ENCODE measurements at places on chromosomes 12 and 14.
A peak's percentile ranks its signal among the peaks of the same experiment; 100 is the strongest.

- no peak for DNase-seq
These were observed 91.8 kb downstream of the SLC41A2 start for GRCh38 chr12:104866291-104866690.

GRCh38 chr12:67633708-67634107 is 14.8 kb upstream of the DYRK2 start:
- no peak for DNase-seq

GRCh38 chr12:34605955-34606748 is 583.9 kb downstream of the ALG10 start:
- no peak for DNase-seq

DNA sequence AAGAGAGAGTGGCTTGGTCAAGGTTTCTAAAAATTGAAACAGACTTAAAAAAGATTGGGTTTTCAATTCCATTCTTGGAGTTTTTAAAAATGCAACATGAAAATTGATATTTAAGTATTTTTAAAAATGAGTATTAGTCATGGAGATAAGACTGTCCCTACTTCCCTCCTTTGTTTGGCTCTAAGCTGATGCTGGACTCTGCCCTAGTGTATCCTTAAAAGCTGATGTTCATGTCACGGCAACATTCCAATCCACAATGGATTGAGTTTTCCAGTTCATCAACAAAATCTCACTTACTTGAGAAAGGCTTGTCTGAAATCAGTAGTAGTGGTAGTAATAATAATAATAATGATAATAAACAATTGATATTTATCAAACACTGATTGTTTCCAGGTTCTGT is 119.0 kb upstream of the SLC38A2 start:
- no peak for DNase-seq

- DNase-seq = peak; percentile 26
These were observed 6.7 kb downstream of the FOXN4 start for GRCh38 chr12:109302358-109302757.

GRCh38 chr12:6959805-6960592 is 8.8 kb downstream of the PTPN6 start:
- DNase-seq = no peak

- no peak for DNase-seq
These were observed 39.6 kb downstream of the WIF1 start for GRCh38 chr12:65081496-65081895.

GRCh38 chr14:75449036-75449435 is 21.2 kb downstream of the JDP2 start:
- DNase-seq = no peak

- no peak for DNase-seq
These were observed 53.7 kb downstream of the SERPINA10 start for GRCh38 chr14:94239406-94239805.

DNA sequence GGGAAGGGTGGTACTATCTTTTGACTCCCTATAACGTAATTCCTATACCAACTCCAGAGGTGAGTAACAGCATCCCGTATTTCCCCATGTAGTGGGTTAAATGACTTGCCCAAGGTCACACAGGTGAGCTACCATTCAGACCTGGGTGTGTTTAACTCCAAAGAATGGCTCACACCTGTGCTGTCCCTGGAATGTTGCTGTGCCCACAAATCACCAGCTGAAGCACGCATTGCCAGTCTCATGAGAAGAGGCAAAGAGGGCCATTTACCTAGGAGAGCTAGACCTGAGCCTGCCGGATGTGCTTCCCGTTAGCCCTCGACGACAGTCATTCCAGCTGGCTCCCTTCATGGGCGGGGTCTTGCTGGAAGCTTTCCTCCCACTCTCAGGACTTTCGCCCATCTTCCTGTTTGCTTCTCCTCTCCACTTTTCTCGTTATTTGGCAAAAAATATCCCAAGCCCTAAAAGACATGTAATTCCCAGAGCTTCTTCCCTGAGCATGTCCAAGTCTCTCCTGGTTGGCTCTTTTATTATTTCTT is 106.6 kb upstream of the VASH1 start:
- no peak for DNase-seq

- DNase-seq = no peak
These were observed 5.7 kb upstream of the KRT75 start for GRCh38 chr12:52439845-52440244.

- no peak for DNase-seq
These were observed 61.8 kb downstream of the TECPR2 start for GRCh38 chr14:102424520-102424919.

DNA sequence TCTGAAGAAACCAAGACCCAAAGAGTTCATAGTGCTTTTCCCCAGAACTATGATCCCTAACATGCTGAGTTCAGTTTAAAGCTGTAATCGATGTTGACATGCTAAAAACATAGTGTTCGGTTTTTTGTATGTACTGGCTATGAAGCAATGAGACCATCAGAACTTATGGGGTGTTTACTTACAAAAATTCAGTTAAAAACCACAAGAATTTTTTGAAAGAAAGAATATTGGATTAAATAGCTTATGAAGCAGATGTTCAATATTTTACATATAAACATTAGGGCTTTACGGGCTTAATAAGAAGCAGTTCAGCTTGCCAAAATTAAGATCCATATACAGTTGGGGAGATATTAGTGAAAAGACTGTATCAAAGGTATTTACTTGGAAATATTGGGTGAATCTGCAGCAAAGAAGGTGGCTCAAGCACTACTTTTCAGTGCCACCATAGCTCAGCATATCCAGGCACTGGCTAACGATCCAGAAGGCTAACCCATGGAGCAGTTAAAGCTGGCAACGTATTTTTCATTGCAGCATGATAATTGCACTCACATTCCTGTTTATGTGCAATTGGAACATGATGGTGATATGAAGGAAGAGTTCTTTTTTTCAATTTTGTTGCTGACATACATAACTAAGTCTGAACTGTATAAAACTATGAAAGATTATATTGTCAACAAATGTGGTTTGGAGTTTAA is 125.9 kb downstream of the EFCAB11 start:
- DNase-seq = no peak

DNA sequence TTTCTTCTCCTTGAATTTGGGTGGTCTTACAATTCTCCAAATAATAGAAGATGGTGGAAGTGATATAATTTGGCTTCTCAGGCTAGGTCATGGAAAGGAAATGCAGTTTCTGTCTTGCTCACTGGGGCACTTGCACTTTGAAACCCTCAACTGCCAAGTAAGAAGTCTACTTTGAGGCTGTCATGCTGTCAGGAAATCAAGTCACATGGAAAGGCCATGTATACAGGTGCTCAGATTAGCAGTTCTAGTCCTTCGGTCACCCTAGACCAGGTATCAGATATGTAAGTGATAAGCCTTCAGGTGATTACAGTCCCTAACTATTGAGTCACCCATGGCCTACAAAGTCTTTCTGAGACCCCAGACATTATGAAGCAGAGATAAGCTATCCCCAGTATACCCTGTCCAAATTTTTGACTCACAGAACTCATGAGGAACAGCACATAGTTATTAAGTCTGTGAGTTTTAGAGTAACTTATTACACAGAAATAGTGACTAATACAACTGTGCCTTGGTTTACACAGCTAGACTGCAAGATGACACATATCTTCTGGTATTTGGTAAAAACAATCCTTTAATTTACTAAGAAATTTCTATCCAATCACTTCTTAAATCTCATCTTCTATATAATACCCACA is 26.3 kb upstream of the BBS10 start:
- DNase-seq = no peak

GRCh38 chr12:132623072-132623869 is 4.7 kb downstream of the P2RX2 start:
- no peak for DNase-seq

DNA sequence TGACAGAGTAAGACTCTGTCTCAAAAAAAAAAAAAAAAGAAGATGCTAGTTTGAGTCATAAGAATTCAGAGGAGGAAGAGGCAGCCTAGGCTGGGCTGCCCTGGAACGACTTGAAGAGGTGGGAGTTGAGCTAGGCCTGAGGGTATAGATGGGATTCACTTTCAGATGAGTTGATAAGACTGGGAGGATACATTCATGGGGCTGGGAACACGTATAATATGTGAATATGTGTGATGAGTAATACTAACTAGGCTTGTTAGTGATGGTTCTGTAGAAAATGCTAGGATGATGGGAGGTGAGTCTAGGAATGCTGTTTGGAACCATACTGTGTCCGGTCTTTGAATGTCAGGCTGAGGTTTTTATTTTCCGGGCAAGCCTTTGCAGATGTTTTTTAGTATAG is 9.0 kb downstream of the PLEKHA5 start:
- DNase-seq = no peak

GRCh38 chr12:52976574-52977071 is 27.7 kb downstream of the KRT18 start:
- no peak for DNase-seq

GRCh38 chr14:33676135-33676566 is 274.7 kb downstream of the EGLN3 start:
- peak; percentile 14 for DNase-seq

DNA sequence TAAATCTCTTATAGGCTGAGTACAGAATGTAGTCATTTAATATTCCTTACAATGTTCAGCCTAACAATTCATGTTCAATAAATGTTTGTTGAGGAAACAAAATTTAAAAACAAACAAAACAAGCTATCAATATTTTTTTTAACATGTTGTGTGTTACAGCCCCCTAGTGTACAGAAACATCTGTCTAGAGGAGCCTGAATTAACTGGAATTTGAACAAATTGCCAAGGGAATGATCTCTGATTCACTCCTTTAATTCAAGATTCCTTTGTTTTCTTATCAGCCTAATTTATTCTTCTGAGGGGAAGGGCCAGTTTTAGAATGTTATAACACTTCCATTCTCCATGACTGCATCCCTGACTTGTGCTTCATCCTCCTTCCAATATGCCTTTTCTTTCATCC is 127.2 kb downstream of the CMAS start:
- DNase-seq = no peak

DNA sequence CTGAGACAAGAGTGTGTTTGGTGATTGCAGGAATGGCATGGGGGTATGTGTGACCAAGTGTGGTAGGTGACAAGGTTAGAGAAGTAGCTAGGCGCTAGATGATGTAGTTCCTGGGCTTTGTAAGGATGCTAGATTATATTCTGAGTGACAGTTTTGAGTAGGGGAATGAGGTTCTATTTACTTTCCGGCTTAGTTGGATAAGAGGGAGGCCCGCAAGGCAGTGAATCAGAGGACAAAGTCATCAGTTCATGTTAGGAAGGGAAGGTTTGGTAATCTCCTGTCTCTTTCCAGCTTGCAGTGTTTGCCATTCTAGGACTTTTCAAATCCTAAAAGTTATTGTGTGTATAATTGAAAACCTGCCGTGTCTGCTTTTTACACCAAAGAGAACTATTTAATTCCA is 45.0 kb downstream of the CFAP54 start:
- peak; percentile 51 for DNase-seq

GRCh38 chr14:78524766-78525165 is 354.6 kb downstream of the NRXN3 start:
- DNase-seq = no peak

- DNase-seq = no peak
These were observed 40.1 kb downstream of the PTGER2 start for GRCh38 chr14:52354242-52354641.

DNA sequence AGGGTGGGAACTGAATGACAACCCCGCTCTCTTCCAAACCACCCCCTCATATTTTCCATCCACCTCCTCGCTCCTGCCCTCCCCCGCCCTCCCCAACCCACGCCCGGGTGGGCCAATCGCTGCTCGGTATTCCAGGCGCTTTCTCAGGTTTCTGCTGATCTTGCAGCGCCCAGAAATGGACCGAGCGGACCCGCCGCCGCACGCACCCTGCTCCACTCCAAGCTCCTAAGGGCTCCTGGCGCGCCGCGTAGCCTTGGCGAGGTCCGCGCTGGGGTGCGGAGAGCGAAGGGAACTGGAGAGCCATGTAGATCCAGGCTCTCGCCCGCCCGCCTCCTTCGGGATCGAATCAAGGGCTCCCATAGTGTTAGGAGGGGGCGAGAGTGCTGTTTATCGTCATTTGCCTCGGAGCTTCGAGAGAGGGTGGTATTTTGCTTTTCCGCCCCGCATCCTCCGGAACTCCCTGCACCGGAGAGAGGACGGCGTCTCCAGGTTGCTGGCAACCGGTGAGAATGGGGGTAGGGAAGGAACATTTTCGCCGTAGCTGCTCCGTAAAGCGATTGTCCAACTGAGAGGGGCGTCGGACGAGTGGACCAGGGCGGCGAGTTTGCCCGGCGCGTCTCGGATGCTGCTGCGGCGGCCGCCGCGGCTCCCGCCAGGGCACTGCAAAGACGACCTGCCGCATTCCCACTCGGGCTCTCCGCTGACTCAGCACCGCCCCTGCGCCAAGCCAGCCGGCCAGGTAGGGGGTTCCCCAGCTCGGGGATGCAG is at the start of gene KCNA1:
Gene KCNA1, plus strand, starts transcription at position 172 of the 768 bp plus-strand sequence. CDS start 1,474 bp downstream, outside the sequence.
- no peak for DNase-seq

DNA sequence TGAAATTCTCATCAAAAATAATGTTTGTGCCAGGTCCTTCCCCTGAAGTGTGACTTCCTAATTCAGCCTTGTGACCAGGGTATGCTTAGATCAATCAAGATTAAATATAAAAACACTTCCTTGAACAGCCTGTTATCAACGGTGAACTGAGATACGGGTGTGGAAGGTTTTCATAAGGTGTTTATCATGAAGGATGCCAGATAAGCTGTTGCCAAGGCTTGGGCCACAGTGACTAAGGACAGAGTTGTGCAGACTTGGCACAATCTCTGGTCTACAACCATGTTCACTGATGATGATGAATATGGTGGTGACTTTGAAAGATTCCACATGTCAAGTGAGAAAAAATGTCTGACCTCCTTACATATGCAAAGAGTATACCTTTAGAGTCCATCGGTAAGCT is 51.3 kb upstream of the LIN7A start:
- DNase-seq = no peak

GRCh38 chr12:97982684-97983083 is 520.1 kb downstream of the RMST start:
- no peak for DNase-seq

DNA sequence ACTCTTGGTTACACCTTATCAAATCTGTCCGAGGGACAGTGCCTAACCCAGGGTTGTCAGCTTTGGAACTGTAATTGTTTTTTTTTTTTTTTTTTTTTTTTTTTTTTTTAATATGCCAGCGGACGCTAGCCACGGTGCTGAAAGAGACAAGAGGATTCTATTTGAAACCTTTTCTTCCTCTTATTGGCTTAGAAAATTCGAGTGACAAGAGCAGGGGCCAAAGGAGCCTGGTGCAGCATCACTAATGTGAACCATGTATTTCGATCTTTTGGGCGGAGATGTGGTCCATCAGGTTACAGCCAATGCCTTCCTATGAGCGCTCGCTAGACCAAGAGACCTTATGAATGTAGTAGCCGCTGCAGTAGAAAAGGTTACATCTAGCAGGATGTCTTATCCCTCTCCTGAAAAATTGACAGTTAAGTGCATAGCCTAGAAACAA is 922 bp downstream of the PTPRR start:
- DNase-seq = no peak

DNA sequence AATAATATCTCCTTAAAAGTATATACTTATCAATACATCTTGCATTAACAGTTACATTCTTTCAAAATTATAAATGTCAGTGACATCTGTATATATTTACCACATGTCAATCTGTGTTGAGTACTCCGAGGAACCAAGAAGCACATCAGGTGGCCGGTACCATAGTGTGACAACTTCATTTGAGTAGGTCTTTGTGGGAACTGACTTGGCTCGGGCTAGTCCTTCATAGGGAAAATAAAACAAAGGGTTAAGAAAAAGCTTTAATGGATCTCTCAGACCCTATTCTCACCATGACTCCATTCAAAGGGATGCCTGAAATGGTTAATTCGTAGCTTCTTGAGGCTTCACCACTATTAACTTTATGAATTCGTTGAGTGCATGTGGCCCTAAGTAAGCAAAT is 94.9 kb downstream of the ELK3 start:
- DNase-seq = no peak

- no peak for DNase-seq
These were observed 3.1 kb downstream of the CBLN3 start for GRCh38 chr14:24426150-24426911.

Measured in HuH-7.5 (cell line).